Heart right ventricle (tissue), 16 donors: ENCODE measurements at places on chromosomes 2 and 18. TPM values are rescaled to one million over a fixed set of nuclear protein-coding genes. Genes with fewer than 3 reads are reported as not detected.

The OSR1 gene
- total RNA-seq, result 0.71 TPM

The DNAH6 gene
- total RNA-seq, result 0.11 TPM

- H3K4me3 ChIP-seq, result no peak overlapping the region
- no peaks in the 10 kb centered on the region for H3K36me3 ChIP-seq
- no peaks in the 10 kb centered on the region for H3K27me3 ChIP-seq
- no peaks in the 10 kb centered on the region for H3K4me1 ChIP-seq
- DNase-seq, result no peak
Observed at GRCh38 chr2:151114874-151115273, 146.8 kb downstream of the RBM43 start.

GRCh38 chr18:62106271-62106670 lies 80.6 kb downstream of the PIGN start:
- no peaks in the 10 kb centered on the region for H3K27me3 ChIP-seq
- H3K4me3 ChIP-seq, result no peak overlapping the region
- no peaks in the 10 kb centered on the region for H3K4me1 ChIP-seq
- peaks cover 30% of the 10 kb centered on the region for H3K36me3 ChIP-seq
- H3K27ac ChIP-seq, result no peak overlapping the region

- no peak overlapping the region for H3K27ac ChIP-seq
- H3K27me3 ChIP-seq, result no peaks in the 10 kb centered on the region
- H3K4me1 ChIP-seq, result no peaks in the 10 kb centered on the region
- H3K4me3 ChIP-seq, result no peak overlapping the region
- DNase-seq, result no peak
Observed at GRCh38 chr18:60189856-60190255, 182.7 kb downstream of the MC4R start.

- H3K27ac ChIP-seq, result no peak overlapping the region
- DNase-seq, result no peak
Observed at GRCh38 chr18:70432804-70433400, 144.1 kb downstream of the SOCS6 start.

- H3K4me1 ChIP-seq, result no peaks in the 10 kb centered on the region
- DNase-seq, result no peak
- H3K27ac ChIP-seq, result no peak overlapping the region
- H3K4me3 ChIP-seq, result no peak overlapping the region
- H3K36me3 ChIP-seq, result no peaks in the 10 kb centered on the region
Observed at GRCh38 chr2:154198866-154199265, 327.1 kb downstream of the GALNT13 start.

- no peaks in the 10 kb centered on the region for H3K4me1 ChIP-seq
- H3K4me3 ChIP-seq, result no peak overlapping the region
- H3K27ac ChIP-seq, result no peak overlapping the region
- no peaks in the 10 kb centered on the region for H3K36me3 ChIP-seq
- no peak for DNase-seq
Observed at GRCh38 chr2:88880441-88880953, 189.0 kb downstream of the RPIA start.

DNA sequence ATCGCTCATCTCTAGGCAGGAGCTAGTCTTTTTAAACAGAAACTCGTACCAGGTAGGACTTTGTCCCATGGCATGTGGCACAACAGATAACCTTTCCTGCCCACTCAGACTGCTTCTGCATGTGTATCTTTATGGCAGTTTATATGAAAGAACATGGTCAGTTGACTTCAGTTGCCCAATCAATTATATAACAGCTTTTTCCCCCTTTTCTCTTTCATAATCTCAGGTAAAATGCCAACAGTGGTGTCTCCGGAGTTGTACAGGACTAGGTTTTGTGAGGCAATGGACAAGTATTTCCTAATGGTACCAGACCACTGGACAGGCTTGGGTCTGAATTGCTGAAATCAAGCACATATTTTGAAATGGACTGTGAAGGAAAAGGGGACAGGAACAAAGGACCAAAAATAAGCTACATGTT lies 51.6 kb upstream of the PTH2R start:
- DNase-seq, result no peak
- no peaks in the 10 kb centered on the region for H3K27me3 ChIP-seq
- no peaks in the 10 kb centered on the region for H3K36me3 ChIP-seq
- H3K27ac ChIP-seq, result no peak overlapping the region
- no peak overlapping the region for H3K4me3 ChIP-seq
- no peaks in the 10 kb centered on the region for H3K4me1 ChIP-seq

- no peaks in the 10 kb centered on the region for H3K36me3 ChIP-seq
- no peak overlapping the region for H3K27ac ChIP-seq
- H3K4me1 ChIP-seq, result no peaks in the 10 kb centered on the region
Observed at GRCh38 chr2:111638274-111638877, 245.6 kb downstream of the ANAPC1 start.

- no peaks in the 10 kb centered on the region for H3K4me1 ChIP-seq
- no peak for DNase-seq
- H3K4me3 ChIP-seq, result no peak overlapping the region
- H3K36me3 ChIP-seq, result no peaks in the 10 kb centered on the region
Observed at GRCh38 chr18:67483237-67483636, 33.3 kb downstream of the DSEL start.
